ENCODE measurements at places on chromosomes 12 and 14.
A peak's percentile ranks its signal among the peaks of the same experiment; 100 is the strongest.

- DNase-seq, result no peak
Measured at GRCh38 chr14:27916326-27916725, 850.3 kb upstream of the FOXG1 start.

DNA sequence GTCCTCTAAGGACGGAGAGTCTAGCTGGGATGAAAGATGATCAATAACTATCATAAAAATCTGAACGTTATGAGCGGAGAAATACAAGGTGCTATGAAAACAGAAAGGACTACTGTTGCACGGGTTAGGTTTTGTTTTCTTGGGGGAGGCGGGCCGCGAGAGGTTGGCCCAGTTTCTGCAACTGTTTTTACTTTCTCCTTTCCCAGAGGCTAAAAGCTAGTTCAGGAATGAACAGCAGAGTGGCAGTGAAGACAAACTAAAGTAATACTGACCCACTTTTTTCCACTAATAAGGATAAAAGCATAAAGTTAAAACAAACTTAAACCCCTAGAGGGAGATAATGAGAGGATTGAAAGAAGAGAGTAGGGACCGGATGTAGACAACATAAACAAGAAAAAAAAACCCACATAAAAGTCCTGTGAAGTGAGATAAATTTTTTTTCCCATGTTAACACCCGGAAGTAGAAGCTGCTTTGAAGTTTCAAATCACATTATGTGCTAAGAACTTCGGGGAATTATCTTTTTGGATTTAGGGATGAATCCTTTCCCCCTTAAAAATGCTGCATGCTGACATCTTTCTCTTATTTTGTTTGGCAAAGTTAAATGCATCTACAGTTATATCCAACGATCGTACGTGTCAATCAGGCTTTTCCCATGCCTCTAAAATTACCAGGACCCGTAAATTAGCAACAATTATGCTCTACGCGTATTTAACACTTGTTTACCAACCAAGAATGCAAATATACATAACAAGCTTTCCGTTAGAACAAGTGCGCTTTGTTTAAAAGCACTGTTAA lies 1.0 kb upstream of the CDK17 start:
- peak; percentile 36 for DNase-seq

DNA sequence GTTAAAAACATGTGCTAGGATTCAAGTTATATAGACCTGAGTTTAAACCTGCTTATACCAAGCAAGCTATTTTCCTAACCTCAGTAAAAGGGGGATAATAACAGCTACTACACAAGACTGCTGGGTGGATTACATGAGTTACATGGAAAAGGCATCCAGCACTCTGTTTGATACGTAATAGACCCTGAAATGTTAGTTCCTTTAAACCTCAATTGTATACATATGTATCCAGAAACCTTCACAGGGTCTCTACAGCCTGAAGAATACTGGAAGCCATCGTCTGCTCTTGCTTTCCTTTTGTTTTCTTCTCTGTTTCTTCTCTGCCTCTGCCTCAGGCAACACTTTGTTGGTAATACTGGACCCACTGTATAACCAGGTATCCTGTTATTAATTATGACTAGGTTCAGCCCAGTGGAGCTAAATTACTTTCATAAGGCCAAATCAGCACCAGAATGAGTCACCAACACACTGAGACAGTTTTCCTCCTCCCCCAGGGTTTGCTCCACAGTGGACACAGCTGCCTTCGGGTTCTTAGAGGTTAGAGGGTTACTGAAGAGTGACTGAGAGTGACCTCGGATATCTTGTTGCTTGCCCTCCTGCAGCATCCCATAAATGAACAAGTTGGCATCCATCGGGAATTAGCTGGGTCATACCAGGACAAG lies 127.1 kb downstream of the CAPZA3 start:
- DNase-seq, result no peak

DNA sequence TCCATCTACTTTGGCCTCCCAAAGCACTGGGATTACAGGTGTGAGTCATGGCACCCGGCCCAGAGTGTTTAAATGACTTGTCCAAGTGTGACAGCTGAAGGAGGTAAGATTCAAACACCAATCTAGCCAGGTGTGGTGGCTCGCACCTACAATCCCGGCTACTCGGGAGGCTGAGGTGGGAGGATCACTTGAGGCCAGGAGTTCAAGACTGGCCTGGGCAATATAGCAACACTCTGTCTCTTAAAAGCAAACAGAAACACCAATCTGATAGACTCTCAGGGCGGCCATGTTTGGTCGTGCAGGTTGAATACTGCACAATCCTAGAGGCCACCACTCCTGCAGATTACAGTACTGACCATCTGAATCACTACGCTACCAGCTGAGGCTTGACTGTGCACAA lies 68.7 kb downstream of the RBM19 start:
- DNase-seq, result no peak

GRCh38 chr12:63302269-63302940 lies 151.4 kb upstream of the AVPR1A start:
- no peak for DNase-seq

GRCh38 chr14:30211326-30211725 lies 283.7 kb upstream of the PRKD1 start:
- no peak for DNase-seq

GRCh38 chr14:22179190-22179589 lies 409.8 kb downstream of the DAD1 start:
- DNase-seq, result no peak

DNA sequence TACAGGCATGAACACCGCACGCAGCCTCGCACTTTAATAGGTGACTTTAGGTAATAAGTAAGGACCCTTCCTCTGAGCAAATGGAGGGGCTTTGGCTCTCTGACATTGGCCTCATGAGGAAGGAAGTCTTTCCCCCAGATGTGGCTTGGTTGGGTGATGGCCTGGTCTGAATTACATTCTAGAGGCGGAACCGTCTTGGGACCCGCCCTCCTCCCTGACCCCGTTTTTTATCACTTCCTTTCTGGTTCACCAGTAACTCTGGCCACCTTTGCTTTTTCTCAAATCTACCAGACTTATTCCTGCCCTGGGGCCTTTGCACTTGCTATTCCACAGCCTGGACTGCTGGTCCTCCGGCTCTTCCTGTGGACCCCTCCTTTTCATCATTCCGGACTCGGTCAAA lies 13.4 kb downstream of the ALDH2 start:
- no peak for DNase-seq

GRCh38 chr12:54390176-54390667 lies 5.7 kb upstream of the ZNF385A start:
- no peak for DNase-seq

DNA sequence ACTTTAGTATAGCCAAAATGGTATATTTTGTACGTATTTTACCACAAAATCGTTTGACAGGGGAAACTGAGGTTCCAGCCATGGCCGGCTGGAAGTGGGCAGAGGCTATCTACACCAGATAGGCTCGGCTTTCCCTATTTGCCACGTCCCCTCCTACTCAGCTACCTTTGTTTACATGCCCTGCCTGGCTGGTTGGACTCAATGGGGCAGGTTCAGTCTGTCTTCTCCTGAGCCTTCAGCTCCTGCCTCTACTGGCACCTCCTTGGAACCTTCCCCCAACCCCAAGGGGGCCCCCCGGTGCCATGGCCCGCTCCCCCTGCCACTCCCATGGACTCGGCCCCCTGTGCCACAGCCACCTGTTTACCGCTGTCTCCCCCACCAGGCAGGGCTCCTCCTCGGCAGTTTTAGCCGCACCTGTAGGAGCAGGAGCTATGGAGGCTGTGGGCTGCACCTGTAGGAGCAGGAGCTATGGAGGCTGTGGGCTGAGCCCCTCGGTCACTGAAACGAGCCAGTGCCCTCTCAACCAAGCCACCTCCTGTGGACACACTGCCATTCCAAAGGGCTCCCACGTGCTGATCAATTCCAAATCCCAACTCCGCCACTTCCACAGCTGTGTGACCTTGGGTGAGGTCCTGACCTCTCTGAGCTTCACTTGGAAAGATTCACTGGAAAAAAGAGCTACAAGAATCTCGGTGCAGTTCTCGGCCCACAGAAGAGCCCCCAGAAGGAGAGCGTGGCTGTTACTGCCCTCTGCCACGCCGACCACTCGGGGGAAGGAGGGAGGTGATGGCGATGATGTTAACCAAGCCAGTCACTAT lies 62.2 kb downstream of the NCOR2 start:
- no peak for DNase-seq

DNA sequence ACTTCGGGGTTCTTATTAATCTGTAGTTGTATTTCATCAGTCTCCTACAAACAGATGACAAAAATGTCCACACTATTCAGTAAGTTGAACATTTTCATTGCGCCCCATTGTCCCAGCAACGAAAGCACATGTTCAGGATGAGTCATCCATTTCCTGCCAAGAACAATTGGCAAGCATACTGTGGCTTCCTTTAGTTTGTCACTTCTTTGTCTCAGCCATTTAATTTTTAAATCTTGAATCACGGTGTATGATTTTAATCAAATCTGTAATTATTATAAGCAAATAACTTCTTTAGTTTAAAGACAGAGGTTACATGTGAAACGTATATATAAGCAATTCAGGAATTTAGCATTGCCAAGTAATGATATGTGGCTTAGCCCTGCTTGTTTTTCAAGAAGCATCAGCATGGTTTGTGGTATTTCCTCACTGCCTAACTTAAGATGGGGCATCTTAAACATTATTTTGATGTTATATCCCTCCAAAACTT lies 211.3 kb upstream of the KRR1 start:
- DNase-seq, result peak; percentile 59

DNA sequence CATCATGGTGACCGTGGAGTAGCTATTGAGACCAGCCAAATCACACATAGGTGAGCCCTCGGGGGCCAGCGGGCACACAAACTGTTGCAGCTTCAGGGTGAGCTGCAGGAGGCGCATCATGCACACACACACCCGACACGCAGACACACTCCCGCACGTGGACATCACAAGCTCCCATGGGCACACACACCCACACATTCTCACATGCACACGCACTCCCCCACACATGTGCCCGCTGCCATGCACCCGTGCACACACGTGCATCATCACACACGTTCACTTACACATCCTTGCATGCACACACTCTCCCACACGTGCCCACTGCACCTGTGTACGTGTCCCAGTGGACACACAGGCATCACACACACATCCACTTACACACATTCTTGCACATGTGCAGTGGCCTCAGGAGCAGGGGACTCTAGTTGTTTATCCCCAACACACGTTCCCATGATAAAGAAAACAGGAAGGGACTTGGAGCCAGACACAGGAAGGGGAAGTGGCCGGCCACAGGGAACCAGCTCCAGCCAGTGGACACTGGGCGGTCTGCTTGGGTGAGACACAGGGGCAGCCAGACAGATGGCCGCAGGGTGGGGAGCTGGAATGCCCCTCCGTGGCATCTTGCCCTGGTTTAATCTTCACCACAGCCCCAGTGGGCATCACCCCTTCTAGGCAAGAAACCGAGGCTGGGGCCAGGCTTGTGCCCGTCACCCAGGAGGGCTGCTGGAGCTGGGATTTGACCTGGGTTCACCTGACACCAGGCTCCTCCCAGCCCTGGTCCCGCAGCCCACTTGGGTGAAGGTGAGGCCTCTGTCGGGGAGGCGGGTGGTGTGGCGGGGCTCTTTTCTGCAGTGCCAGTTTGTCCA lies 49.7 kb downstream of the CYP46A1 start:
- DNase-seq, result peak; percentile 55

Data from left hindlimb (tissue), 1 donor.